ENCODE measurements at places on chromosomes 11 and 22. TPM values are rescaled to one million over a fixed set of nuclear protein-coding genes. Genes with fewer than 3 reads are reported as not detected.
A peak's percentile ranks its signal among the peaks of the same experiment; 100 is the strongest.

DNA sequence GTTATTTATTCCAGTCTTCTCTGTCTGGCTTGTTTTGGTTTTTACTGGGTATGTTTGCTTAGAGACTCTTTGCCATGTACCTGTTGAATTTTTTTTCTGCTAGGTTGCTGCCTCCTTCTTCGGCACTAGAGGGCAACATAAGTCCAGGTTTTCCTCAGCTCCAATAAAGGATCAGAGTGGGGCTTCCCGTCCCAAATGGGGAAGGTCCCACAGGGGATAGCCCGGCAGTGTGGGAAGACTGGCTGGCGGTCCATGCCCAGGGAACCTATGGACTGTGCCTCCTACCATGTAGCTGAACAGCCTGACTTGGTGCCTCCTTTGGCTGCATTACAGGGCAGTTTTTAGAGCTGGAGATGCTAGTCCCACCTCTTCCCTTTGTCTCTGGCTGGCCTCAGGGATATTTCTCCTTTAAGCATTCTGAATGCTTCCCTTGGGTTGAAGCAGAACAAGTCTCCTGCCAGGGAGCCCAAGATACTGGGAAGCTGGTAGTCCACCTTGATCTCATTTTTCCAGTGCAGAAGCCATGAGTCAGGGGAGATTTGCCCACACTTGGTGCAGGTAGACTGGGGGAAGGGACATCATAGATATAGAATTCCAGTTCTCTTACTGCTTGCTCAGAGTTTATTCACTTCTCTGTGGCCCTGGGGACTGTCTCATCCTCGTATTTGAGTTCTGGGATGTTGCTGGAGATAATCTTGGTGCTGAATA lies 60.2 kb downstream of the BRD1 start:
- no peak for DNase-seq

GRCh38 chr11:44434191-44434590 lies 124.3 kb upstream of the ALX4 start:
- no peak for DNase-seq

DNA sequence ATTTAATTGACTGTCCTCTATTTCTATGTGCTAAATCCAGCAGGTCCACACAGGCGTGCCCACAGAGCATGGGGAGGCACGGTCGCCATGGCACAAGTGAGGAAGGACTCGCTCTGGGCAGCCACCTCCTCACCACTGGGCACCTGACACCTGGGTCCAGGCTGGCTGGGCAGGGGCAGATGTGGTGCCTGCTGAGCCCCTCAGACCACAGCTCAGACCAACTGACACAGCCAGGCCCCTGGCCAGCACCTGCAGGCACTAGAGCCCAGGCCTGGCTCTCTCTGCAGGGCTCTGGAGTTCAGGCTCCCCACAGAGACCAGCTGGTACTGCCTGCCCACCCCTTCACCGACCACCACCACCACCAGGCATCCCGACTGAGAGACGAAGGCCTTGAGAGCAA lies 27.9 kb downstream of the LINC01488 start:
- no peak for DNase-seq

DNA sequence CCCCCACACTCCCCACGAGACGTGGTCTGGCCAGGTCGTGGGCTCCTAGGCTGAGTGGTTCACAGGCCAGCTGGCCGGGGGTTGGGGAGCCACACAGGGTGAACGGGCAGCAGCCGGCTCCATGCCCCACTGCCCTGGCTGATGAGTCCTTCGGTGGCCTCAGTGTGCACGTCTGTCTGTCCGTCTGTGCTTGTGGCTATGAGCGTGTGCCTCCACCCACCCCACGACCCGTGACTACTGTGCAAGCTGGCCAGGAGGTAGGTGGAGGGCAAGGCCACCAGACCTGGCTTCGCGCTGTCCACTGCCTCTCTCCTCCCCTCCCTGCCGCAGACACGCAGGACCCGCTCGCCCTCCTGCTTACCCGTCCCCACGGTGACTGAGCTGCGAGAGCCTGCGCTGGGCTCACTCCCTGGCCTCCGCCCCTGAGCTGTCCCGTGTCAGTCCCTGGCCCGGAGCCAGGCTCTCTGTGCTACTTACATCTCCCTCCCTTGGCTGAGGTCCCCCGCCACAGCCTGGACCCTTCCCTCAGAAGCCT lies 14.1 kb downstream of the CSDC2 start:
- DNase-seq, result peak; percentile 15

The CD6 gene
- total RNA-seq, result 0.71 TPM

The UBE2L3 gene
- 56.6 TPM for total RNA-seq

- DNase-seq, result no peak
Measured at GRCh38 chr11:28259177-28259843, 151.1 kb downstream of the METTL15 start.

The PTPN5 gene
- total RNA-seq, result 1.1 TPM

DNA sequence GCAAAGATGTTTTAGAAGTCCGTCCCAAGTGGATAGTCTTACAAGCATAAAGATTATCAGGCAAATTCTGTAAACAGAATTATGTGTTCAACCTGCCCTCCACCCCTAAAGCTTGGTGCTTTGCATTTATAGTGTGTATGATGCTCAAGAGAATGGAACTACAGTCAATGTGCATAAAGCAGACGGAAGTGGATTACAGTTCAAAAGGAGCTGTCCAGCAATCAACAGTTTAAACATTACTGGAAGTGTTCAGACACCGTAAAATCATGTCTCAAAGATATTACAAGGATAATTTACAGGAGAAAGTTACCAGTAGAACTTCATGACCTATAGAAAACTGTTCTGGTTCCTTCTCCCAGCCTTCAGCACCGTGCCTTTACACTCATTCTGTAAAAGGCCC lies 1.0 kb downstream of the RIC3 start:
- no peak for DNase-seq

DNA sequence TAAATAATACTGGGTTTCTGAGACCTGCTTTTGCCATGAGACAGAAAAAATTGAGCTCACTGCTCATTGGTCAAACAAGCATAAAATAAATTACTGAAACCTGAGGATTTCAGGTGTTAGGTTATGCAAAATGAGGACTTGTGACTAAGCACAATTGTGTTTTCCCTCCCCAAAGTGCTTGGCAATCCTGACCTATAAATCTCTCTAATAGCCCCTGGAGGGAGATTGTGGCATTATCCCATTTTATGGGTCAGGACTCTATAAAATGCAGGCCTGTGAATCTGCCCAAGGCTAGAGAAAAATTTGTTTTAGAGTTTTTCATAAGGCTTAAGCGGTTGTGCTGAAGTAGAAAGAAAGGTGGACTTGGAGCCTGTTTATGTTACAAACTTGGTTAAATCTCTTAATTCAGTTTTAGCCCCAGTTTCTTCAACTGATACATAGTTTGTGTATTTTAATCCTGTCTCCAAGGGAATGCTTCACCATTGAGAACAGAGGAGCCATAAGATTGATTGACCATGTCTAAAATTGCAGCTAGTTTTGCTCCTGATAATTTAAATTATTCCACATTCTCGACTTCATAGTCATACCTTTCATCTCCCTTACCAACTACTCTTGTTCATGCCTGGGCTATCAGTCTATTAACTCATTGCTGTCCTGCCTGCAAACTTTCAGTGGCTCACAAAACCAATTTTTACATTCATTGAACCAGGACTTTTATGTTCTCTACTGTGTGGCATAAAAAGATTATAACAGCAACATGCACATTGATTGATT lies 63.6 kb upstream of the LRRC4C start:
- DNase-seq, result no peak
